Keratinocyte (primary cell): ENCODE measurements at places on chromosomes 1 and 21.

- no peak for DNase-seq
Measured at GRCh38 chr1:1425426-1425752, 4.3 kb upstream of the ANKRD65 start.

- DNase-seq = no peak
Measured at GRCh38 chr1:83910461-83910860, 88.5 kb downstream of the TTLL7 start.

DNA sequence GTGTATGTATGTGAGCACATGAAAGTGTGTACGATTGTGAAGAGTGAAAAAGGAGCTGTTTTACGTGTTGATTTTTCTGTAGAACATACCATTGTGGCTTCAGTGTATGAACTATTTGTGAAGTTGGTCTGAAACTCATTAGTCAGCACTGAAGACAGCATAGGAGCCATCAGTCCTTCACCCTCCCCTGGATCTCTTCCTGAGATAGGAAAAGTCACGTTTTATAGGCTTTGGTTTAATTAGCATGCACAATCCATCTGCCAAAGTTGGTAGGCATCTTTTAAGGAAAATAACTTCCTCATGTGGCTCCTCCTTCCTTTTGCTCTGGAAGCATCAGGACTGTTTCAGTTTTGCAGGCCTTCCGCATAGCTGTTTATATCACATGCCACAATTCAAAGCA, 1.4 kb upstream of the RABIF start:
- no peak for DNase-seq

GRCh38 chr1:37776946-37777516, 12.1 kb upstream of the EPHA10 start:
- DNase-seq = no peak

DNA sequence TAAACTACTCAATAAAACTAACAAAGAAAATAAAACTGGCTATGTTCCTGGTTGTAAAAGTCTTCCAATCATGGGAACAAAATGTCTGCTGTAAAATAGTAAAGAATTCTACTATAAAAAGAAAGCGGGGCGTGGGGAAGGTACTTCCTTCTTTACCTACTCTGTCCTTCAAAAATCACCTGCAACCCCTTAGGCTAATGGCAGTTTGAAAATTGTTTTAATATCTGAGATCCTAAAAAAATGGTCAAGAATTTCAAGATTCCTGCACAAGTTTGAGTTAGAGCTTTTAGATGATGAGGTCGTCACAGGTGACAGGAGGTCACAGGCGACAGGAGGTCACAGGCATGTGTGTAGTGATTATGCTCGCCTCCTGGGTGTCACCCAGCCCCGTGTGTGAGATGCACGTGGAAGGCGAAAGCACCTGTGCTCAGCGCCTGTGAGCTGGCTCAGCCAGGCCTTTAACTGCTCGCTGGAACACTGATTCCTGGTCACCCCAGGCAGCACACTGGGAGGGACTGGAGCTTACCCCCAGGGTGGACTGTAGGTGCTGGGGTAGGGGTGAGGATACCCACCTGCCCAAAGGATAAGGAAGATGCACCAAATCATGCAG, 18.6 kb upstream of the TMPRSS2 start:
- no peak for DNase-seq

GRCh38 chr1:58813801-58814200, 30.0 kb upstream of the JUN start:
- no peak for DNase-seq

- DNase-seq = no peak
Measured at GRCh38 chr1:41919764-41920397, 1.2 kb upstream of the HIVEP3 start.

GRCh38 chr1:167052389-167052788, 37.8 kb downstream of the GPA33 start:
- no peak for DNase-seq

- DNase-seq = no peak
Measured at GRCh38 chr1:26537951-26538352, 8.4 kb downstream of the RPS6KA1 start.

- DNase-seq = no peak
Measured at GRCh38 chr1:219938706-219939105, 10.3 kb upstream of the SLC30A10 start.

GRCh38 chr1:39494671-39495410, 3.4 kb downstream of the BMP8A start:
- no peak for DNase-seq

GRCh38 chr1:235127203-235127602, 1.4 kb downstream of the TOMM20 start:
- DNase-seq = no peak

- DNase-seq = no peak
Measured at GRCh38 chr21:33569991-33570390, 18.5 kb downstream of the DONSON start.

DNA sequence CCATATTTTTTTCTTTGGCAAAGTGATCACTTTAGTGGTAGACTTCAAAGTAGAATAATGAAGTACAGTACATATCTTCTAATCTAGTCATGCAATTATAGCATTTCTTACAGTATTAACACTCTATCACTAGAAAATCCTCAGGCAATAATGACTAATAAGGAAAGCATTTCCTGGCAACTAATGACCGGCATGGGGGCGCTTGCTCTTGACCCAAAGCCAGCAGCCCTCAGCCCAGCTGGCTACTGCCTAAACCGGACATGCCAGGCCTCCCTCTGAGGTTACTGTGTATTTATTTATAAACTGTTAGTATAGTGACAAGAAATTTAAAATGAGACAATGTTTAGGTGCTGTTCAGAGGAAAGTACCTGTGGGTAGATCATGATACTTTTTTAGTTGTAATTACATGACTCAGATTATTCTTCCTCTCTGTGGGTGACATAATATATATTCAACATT, 633.8 kb downstream of the PTPRC start:
- peak; percentile 35 for DNase-seq

- no peak for DNase-seq
Measured at GRCh38 chr1:81237473-81238089, 563.2 kb upstream of the ADGRL2 start.

GRCh38 chr1:77281491-77282186, at the start of gene AK5:
TSS of gene AK5 (plus strand) at chr1:77282019. CDS start at chr1:77282314, 295 bp downstream.
- DNase-seq = no peak

DNA sequence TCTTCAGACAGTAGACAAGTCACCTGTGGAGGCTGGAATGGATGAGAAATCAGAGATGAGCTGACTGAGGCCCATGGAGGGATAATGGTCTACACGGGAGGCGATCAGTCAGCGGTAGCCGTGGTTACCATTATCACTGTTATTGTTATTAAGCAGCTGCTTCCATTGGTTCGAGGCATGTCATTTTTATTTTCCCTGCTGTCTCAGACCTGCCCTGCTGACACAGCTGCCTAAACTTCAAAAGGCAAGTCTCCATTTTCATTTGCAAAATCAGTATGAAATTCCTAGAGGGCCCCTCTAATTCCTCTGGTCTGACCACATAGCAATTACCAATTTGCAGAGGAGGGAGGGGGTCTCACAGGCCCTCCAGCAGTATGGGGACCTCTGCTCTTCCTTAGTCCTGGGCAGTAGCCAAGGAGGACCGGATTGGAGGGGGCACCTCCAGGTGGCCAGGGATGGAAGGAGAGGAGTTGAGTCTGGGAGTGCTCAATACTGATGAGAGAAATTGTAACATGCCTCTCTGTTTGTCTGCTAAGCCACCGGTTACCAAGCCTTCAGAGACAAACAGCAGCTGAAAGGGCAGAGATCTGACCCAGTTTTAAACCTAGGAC, 184.2 kb downstream of the TRABD2B start:
- DNase-seq = no peak

DNA sequence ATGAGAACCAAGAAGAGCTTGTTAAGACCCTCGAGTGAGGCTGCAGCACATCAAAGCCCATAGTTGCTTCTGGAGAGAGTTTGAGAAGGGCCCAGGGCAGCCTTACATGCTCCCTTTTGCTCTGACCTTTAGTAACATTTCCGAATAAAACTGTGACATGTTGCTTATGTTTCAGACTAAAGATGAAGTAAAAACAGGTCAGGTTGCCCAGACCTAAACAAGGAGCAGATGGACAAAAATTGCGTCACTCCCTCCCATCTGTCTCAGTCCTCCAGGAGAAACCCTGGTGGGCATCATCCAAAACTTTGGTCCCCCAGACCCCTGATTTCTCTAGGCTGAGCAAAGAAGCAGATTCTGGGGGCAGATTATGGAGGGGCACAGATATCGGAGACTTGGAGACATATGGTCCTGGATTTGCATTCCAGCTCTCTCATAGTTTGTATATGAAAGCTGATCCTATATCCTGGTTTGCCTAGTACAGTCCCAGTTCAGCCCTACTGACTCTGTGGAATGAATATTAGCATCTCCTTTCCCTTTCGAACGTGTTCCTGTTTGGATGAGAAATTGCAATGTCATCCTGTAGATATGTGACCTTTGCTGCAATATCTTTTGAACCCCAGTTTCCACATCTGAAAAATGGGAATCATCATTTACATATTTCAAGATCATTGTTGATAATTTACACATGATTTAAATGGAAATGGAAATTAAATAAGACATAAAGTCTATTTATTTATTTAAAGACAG, 304.9 kb upstream of the USP24 start:
- DNase-seq = no peak

DNA sequence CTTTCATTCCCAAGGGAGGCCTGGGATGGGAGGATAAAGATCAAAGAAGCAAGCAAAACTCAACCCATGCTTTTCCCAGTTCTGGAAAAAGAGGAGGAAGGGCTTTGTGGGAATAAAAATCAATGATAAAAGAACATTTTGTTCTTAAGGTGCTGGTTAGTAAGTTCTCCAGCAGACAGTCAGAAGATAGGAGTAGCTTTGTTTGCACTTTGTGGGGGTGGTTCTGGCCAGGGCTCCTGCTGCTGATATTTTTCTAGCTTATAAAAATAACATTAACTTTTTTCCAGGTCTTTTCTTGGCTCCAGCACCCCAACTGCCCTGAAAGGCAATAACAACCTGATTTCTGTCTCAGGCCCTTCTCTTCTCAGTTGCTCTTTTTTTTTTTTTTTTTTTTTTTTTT, 220.0 kb downstream of the FGGY start:
- no peak for DNase-seq

GRCh38 chr1:184389446-184389845, 2.6 kb downstream of the C1orf21 start:
- no peak for DNase-seq

DNA sequence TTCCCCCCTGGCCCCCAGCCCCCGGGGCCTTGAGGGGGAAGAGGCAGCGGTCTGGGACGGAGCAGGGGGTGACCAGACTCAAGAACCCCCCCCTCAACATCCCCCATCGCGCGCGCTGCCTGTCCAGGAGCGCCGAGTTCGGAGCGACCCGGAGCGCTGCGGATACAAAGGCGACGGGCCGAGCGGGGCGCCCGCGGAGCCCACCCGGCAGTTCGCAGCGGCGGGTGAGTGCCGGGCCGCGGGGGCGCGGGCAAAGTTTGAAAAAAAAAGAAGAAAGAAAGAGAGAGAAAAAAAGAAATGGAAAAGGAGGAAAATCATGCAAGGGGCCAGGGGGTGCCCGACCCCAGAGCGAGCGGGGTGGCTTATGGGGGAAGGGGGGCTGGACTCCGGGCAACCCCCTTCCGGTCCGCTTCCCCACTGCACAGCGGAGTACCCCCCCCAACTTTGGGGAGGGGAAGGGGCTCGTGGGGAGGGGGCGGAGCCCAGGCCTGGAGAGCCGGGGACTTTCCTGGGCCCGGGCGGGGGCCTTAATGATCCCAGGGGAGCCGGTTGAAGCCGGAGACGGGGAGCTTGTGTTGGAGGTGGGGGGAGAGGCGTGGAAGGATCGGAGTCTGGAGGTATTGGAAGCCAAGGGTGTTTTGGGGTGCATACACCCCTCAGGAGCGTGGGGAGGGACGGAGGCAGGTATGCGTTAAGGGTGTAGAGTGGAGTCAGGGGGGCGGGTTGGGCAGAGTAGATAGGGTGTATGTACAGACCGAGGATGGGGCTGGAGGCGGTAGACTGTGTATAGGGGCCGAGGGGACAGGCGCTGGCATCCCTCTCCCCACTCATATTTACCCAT, 502 bp downstream of the VANGL2 start:
- DNase-seq = no peak

DNA sequence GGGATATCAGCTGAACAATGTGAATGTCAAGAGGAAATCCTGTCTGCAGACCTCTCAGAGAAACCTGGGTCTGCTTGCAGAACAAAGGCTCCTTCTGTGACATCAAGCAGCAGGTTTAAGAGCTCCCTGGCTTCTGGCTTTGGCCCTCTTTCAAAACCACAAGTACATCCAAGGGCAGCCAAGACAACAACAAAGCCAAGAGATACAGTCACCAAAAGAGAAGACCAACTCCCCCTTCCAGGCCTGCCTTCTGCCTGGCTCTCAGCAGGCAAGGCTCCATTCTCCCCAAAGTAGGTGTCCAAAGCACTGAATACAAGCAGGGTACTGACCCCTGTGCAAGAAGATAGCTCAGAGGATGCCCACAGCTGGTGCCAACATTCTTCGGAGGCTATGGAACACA, 11.5 kb downstream of the BCAR3 start:
- no peak for DNase-seq

DNA sequence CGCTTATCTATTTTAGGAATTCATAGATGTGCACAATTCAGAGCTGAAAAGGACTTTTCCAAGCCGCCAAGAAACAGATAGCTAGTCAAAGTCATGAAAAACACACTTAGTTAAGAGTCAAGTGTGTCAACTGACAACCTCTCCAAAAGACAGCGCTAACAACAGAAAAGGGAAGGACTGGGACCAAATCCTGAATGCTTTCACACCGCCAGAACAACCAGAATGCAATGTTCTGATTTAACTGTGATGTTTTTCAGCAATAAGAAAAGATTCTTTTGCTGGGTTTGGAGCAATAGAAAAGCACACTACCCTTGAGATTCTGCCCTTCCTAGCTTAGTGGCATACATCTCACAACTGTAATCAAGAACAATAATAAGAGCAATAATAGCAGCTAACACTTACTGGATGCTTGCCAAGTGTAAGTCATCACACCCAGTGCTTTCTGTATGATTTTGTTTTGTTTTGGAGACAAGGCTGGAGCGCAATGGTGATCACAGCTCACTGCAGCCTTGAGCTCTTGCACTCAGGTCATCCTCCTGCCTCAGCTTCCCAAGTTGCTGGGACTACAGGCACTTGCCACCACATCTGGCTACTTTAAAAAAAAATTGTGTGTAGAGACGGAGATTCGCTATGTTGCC, 33.9 kb upstream of the SDC3 start:
- DNase-seq = no peak

GRCh38 chr1:14679027-14679688, 80.7 kb downstream of the KAZN start:
- DNase-seq = no peak

- no peak for DNase-seq
Measured at GRCh38 chr1:60173006-60173405, 99.4 kb upstream of the C1orf87 start.

DNA sequence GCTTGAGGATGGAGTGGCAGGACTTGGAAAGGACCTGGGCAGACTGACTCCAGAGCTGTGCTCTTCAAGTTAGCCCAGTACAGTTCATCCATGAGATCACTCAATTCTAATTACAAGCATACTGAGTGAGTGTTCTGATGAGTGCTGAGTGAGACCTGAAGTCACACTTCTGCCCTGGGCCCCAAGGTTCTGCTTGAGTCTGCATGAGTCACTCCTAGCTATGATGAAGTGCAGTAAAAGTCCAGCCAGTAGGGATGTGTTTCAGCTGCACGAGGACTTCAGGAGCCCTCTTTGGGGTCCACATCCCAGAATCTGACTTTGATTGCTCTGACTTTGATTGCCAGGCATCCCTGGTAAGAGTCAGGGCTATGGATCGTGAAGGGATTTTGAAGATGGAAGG, 35.8 kb downstream of the PLEKHA6 start:
- peak; percentile 65 for DNase-seq

GRCh38 chr1:167564612-167565270, 11.2 kb upstream of the CREG1 start:
- no peak for DNase-seq
